ENCODE measurements at places on chromosomes 11 and 22. TPM values are rescaled to one million over a fixed set of nuclear protein-coding genes. Genes with fewer than 3 reads are reported as not detected.

The C11orf91 gene
- not detected for total RNA-seq

The WNT11 gene
- total RNA-seq: 0.08 TPM

The CHADL gene
- 0.56 TPM for total RNA-seq

The B3GAT1 gene
- 3.7 TPM for total RNA-seq

The APOBEC3F gene
- 4.1 TPM for total RNA-seq

The MEI1 gene
- total RNA-seq: not detected

The F2 gene
- not detected for total RNA-seq

- DNase-seq: no peak
Measured at GRCh38 chr11:102046841-102047240, 396 bp upstream of the CFAP300 start.

- no peak for DNase-seq
Measured at GRCh38 chr11:123239191-123240150, 44.4 kb upstream of the CLMP start.

GRCh38 chr22:30175690-30176288 is 70.8 kb downstream of the LIF start:
- no peak for DNase-seq

GRCh38 chr11:19646308-19646707 is 66.3 kb upstream of the NAV2 start:
- DNase-seq: no peak

DNA sequence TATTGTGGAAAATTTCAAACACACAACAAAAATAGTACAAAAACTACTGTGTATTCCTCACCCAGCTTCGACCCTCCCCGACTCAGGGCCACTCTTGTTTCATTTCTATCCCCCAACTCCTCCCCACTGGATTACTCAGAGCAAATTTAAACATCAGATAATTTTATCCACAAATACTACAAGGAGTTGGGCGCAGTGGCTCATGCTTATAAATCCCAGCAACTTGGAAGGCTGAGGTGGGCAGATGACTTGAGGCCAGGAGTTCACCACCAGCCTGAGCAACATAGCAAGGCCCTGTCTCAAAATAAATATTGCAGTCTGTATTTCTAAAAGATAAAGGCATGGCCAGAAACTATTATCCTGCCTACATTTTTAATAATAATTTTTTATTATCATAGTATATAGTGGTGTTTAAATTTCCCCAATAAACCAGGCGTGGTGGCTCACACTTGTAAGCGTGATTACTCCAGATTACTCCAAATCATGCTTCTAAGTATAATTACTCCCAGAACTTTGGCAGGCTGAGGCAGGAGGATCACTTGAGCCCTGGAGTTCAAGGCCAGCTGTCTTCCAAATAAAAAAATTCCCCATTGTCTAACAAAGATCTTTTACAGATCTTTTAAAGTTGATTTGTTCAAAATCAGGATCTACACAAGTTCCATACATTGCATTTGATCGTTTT is 39.8 kb downstream of the LRRC32 start:
- no peak for DNase-seq

- DNase-seq: no peak
Measured at GRCh38 chr11:7603031-7603781, 70.1 kb downstream of the CYB5R2 start.

DNA sequence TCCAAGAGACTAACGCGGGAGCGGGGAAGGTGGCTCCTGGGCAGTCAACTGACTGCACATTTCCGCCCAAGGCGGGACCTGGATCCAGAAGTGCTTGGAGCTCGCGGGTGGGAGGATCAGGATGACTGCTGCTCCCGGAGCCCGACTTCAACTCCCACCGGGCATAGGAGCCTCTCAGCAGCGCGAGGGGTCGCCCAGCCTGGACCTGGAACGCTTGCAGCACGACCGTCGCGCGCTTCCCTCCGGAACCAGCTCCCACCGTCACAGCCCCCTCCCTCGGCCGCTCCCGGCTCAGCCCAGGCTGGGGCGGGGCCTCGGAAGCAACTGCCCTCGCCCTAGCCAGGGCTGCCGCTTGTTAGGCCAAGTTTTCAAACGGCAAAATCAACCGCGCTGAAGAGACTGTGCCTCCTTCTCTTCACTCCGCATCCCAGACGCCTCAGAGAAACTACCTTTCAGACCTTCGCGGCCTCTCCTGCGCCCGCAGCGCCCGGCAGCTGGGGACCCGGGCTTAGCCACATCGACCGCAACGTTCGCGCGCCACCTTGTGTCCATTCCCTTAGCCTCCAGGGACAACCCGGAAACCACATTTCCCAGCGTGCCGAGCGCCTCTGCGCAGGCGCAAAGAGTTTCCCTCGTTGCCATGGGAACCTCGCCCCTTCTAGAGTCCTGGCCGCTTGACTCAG is 14.0 kb downstream of the SSH3 start:
- DNase-seq: peak; percentile 92

DNA sequence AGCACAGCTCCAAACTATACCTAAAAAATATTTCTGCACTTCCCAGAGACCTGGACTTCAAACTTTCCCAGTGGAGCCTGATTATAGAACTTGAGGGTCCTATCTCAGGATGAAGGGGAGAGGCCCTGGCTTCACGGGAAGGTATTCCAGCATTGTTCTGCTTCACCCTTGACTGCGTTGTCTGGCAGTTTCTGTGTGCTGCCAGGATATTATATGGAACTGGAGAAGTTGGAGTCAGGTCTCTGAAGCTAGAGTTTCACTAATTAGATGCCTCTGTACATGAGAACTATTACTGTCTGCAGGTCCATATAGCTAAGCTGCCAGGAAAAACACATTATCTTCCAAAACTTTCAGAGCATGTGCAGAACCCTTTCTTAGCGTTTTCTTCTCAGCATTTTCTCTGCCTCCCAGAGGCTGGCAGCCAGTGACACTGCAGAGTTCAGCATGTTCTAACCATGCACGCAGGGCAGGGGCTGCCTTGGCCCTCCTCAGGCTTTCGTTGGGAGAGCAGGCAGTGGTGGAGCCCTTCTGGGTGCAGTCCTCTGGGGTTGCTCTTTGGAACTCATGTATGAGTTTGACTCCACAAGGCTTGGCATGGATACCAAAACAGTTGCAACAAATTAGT is 99.3 kb downstream of the CWC15 start:
- no peak for DNase-seq

DNA sequence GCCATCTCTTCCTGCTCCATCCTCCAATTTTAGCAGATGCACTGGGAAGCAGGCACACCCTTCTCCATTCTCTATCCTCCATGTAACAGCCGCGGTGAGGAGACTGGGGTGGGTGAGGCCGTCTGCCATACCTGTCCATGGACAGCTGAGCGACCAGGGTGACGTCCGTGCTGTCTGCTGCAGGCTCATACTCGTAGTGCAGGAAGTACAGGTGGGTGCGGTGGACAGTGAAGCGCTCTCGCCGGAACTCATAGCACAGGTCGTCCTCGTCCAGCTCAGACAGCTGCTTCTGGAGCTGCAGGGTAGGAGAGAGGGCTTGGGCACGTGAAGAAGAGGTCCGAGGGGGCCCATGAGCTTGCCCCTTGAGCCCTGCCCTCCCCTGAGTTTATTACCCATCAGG is 257.8 kb upstream of the SYN3 start:
- DNase-seq: no peak

DNA sequence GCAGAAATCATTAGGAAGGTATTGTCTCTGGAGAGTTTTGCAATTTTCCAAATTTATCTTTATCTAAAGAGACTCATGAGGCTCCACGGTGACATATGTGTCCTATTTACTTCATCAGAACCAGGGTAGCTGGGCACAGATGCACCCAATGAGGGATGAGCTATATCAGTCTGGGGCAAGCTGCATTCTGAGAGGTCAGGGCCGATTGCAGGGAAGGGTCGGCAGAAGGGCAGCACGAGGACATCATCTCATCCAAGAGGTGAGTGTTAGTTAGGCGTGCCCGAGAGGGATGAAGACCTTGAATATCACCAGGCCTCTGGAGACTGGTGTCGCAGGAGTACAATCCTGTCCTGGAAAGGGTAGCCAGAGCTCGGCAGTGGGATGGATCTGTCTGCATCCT is 41.0 kb upstream of the SPON1 start:
- no peak for DNase-seq

DNA sequence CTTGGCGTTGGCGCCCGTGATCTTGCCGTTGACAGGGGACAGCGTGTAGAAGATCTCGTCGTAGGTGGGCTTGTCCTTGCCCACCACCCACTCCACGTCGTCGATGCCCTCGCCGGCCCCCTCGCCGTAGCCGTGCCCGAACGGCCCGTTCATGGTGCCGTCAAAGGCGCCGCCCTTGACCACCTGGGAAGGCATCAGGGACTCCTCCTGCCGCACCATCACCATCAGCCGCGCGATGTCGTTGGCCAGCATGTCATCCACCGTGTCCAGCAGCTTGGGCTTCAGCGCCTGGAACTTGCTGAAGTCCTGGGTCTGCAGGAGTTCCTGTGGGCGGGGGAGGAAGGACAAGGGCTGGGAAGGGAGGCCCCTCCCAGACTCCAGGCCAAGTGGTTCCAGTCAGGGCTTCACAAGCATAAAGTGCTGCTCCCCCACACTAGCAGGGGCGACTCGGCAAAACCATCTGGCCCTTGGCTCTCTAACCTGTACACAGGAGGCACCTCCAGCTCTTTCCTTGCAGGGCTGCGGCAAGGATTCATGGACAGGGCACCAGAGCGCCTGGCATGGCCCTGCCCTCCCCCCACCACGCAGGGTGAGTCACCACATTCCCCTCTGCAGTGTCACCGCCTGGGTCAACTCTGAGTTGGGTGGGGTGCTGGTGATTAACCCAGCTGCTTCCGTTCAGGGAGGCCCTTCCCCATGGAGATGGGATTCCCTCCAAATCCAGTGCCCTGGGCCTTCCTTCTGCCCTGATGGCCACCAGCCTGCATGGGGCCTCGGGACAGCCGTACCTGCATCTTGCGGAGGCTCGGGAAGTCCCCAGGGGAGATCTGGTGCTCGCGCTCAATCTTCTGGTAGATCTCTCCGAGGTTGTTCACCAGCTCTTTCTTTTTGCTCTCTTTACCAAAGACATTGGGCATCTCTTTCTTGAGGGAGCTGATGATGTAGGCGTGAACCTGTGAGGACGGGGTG is 10.4 kb upstream of the CDC42BPG start:
- no peak for DNase-seq

GRCh38 chr22:35864545-35865165 is 147.0 kb downstream of the APOL5 start:
- no peak for DNase-seq

- DNase-seq: no peak
Measured at GRCh38 chr22:19979712-19980493, 36.7 kb downstream of the ARVCF start.

GRCh38 chr11:72411623-72412419 is 22.5 kb downstream of the CLPB start:
- DNase-seq: peak; percentile 93

- no peak for DNase-seq
Measured at GRCh38 chr22:38935023-38935422, 22.4 kb upstream of the APOBEC3A start.

- no peak for DNase-seq
Measured at GRCh38 chr11:102422817-102423712, 29.5 kb downstream of the TMEM123 start.

- no peak for DNase-seq
Measured at GRCh38 chr11:61352038-61352437, 9.6 kb downstream of the CYB561A3 start.

DNA sequence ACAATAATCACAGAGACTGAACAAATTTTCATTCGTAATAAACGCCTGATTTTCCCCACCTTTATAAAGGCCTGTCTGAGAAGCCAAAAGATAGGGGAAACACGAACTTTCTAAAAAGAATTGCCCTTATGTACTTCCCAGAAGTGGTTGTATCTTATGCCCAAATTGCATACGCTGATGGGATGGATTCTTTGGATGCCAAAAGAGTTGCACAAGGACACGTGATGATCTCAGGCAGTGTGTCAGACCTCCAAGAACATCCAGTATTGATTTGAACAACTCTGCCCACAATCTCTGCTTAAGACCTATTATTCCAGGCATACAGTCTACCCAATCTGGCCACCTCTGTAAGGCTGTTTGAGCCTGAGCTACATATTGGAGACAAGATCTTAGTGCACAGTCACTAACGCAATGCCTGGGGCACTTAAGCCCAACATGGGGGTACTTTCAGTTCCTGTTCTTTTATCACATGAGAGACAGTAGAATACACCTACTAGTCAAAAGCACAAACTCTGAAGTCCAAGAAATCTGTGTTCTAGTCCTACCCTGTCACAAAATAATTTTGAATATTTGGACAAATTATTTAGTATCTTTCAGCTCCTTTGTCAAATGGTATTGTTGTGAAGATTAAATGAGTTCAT is 38.9 kb downstream of the OR10A6 start:
- DNase-seq: peak; percentile 73

- DNase-seq: no peak
Measured at GRCh38 chr11:119277660-119278059, 39.3 kb downstream of the MCAM start.

All from SK-MEL-5 (cell line).